ENCODE measurements at places on chromosomes 4 and X. TPM values are rescaled to one million over a fixed set of nuclear protein-coding genes. Genes with fewer than 3 reads are reported as not detected.

DNA sequence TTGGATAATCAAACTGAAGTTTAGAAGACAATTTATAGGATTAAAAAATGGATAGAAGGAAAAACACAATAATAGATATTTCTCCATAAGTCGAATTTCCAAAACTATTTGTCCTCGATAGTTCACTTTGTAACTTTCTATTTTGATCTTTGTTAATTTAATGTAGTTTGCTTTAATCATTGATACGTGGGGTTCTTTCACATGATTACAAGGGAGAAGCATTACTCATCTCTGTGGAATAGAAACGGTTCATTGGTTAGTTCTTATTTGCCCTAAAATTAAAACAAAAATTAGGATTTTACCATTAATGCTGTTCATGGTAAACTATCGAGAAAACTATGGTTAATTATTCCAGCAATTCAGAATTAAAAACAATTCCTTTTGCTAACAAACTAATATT, 2.1 kb downstream of the TET2 start:
- H3K27me3 ChIP-seq, result no peaks in the 10 kb centered on the region
- H3K4me3 ChIP-seq, result no peak overlapping the region
- H3K27ac ChIP-seq, result no peak overlapping the region
- H3K4me1 ChIP-seq, result peaks cover 33% of the 10 kb centered on the region

- no peak for DNase-seq
- H3K27me3 ChIP-seq, result no peaks in the 10 kb centered on the region
- no peak overlapping the region for H3K4me3 ChIP-seq
- H3K36me3 ChIP-seq, result no peaks in the 10 kb centered on the region
- H3K4me1 ChIP-seq, result no peaks in the 10 kb centered on the region
- H3K27ac ChIP-seq, result no peak overlapping the region
These were observed 63.2 kb upstream of the CT83 start for GRCh38 chrX:116526010-116526409.

DNA sequence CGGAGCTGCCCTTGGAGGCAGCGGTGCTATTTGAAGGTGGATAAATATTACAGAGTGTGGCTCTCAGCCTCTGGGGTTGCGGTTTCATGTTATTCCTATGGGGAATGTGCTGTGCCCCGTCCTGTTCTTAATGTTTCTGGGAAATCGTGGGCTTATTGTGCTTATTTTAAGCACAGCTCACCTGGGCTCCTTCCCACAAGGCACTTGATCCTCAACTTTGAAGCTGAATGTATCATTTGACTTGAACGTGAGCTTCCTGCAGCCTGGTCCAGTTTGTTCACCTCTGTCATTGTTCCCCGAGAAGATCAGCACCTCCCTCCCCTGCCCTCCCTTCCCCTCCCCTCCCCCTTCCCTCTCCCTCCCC, 3.9 kb downstream of the SORCS2 start:
- no peak overlapping the region for H3K27ac ChIP-seq
- H3K4me3 ChIP-seq, result no peak overlapping the region
- H3K27me3 ChIP-seq, result peaks cover 31% of the 10 kb centered on the region
- H3K4me1 ChIP-seq, result peaks cover 14% of the 10 kb centered on the region
- DNase-seq, result no peak

Gene SLC6A14
- total RNA-seq, result not detected

DNA sequence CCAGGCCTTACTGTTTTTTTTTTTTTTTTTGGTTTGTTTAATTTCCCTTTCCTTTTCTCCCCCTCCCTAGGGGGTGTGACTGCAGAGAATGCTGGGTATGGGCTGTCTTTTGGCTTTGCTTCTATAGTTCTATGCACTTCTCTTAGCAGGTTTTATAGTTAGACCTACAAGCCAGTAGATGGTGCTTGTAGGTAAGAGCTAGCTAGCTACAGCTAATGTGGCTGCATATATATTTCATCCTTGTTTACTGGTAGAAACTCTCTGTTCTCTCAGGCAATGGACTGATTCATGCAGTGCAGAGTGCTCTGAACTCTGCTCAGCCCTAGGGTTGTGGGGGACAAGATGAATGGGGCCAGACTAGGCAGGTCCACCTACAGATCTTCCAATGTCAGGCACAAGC, 246.4 kb downstream of the SH2D1A start:
- H3K4me1 ChIP-seq, result no peaks in the 10 kb centered on the region
- no peak for DNase-seq
- H3K27me3 ChIP-seq, result no peaks in the 10 kb centered on the region
- H3K4me3 ChIP-seq, result no peak overlapping the region

DNA sequence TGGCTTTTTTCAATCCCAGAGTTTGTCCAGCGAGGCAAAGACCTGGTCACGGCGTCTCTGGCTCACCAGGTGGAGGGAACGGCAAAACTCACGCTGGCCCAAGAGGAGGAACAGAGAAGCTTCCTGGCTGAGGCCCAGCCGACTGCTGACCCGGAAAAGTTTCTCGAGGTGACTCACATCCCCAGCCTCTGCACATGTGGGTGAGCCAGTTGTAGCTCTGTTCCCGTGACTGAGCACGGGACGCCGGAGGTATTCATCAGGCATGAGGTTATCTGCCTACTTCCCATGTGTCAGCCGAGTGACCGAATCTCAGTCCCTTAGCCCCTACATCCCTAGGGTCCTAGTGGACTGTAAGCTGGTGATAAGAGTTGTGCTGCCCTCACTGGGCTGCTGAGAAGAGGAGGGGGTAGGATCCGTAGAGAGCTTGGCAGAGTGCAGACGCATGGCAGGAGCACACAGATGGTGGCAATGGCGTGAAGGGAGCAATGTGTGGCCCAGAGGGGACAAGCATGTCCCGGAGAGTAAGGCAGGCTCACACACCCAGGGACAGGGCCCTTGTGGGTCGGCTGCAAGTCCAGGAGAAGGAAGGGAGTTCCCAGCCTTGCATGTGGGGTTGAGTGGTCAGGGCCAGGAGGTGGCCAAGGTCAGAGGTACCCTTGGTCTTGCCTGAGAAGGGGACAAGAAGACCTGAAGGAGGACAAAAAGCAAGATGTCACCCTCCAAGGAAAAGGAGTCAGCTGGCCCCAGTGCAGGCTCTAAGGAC, 42.9 kb downstream of the EVC start:
- H3K4me1 ChIP-seq, result no peaks in the 10 kb centered on the region
- no peaks in the 10 kb centered on the region for H3K36me3 ChIP-seq
- H3K4me3 ChIP-seq, result no peak overlapping the region
- H3K27me3 ChIP-seq, result no peaks in the 10 kb centered on the region
- no peak for DNase-seq

DNA sequence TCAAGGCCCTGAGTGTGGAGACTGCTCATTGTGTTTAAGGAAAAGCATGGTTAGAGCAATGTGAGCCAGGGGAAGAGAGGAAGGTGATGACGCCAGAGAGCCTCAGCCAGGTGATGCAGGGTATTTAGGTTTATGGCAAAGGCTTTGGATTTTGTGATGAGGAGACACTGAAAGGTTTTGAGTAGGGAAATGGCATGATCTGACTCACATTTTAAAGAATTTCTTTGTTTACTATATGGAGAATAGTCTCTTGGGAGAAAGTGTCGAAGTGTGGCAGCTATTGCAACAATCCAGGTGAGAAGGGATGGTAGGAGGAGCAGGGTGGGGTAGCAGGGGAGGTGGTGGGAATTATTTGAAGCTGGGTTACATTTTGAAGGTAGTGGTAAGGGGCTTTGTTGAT, 293.4 kb upstream of the IGFBP7 start:
- no peaks in the 10 kb centered on the region for H3K36me3 ChIP-seq
- H3K27ac ChIP-seq, result no peak overlapping the region
- DNase-seq, result no peak
- H3K4me3 ChIP-seq, result no peak overlapping the region
- peaks cover 4% of the 10 kb centered on the region for H3K27me3 ChIP-seq

Gene MAGEA4
- not detected for total RNA-seq

GRCh38 chr4:112852601-112853000, 196.9 kb upstream of the ANK2 start:
- no peaks in the 10 kb centered on the region for H3K36me3 ChIP-seq
- H3K4me3 ChIP-seq, result no peak overlapping the region
- peaks cover 17% of the 10 kb centered on the region for H3K4me1 ChIP-seq
- DNase-seq, result no peak

Gene MGAT4D
- not detected for total RNA-seq

Gene ERAS
- not detected for total RNA-seq

- no peaks in the 10 kb centered on the region for H3K36me3 ChIP-seq
- peaks cover 10% of the 10 kb centered on the region for H3K4me1 ChIP-seq
- H3K27ac ChIP-seq, result no peak overlapping the region
- no peak overlapping the region for H3K4me3 ChIP-seq
These were observed 4.9 kb downstream of the OPHN1 start for GRCh38 chrX:68428431-68428830.

DNA sequence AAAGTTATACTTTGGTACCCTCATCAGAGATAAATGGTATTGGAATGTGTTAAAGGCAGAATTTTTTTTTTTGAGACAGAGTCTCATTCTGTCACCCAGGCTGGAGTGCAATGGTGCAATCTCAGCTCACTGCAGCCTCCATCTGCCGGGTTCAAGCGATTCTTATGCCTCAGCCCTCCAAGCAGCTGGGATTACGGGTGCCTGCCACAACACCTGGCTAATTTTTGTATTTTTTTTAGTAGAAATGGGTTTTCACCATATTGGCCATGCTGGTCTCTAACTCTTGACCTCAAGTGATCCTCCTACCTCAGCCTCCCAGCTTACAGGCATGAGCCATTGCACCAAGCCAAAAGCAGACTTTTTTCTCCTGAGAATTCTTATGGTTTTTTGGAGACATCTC, 11.4 kb upstream of the RELL1 start:
- no peak for DNase-seq
- H3K27me3 ChIP-seq, result no peaks in the 10 kb centered on the region
- no peaks in the 10 kb centered on the region for H3K4me1 ChIP-seq
- H3K36me3 ChIP-seq, result no peaks in the 10 kb centered on the region
- H3K4me3 ChIP-seq, result no peak overlapping the region

DNA sequence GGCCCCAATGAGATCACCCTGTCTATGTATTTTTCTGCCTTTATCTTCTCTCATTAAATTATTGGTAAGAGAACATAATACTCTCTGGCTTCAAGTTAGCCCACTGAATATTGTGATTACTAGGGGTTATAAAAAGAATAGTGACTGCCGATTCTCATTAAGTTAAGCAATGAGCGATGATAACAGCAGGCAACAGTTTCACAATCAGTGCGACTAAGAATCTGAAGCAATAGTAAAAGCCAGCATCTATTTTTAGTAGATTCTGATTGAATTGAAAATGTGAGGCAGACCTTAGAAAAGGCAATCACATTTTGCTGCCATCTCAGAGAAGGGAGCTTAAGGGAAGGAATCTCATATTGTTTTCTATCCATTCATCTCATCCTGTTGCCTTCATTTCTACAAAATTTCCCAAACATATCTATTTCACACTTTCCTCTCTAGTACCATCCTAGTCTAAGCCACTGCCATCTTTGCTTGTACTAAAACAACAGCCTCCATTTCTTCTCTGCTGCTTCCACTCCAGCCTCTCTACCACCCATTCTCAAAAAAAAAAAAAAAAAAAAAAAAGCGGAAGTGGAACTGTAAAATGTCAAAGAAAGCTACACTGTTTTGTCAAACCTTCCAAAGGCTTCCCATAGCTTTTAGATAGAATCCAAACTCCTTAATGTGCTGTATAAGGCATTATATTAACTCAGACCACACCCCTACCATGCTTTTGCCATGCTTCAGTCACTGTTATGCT, 17.4 kb downstream of the GABRA4 start:
- no peak for DNase-seq
- H3K27ac ChIP-seq, result no peak overlapping the region
- no peaks in the 10 kb centered on the region for H3K27me3 ChIP-seq
- no peaks in the 10 kb centered on the region for H3K4me1 ChIP-seq
- H3K36me3 ChIP-seq, result no peaks in the 10 kb centered on the region

Gene FMR1NB
- not detected for total RNA-seq

DNA sequence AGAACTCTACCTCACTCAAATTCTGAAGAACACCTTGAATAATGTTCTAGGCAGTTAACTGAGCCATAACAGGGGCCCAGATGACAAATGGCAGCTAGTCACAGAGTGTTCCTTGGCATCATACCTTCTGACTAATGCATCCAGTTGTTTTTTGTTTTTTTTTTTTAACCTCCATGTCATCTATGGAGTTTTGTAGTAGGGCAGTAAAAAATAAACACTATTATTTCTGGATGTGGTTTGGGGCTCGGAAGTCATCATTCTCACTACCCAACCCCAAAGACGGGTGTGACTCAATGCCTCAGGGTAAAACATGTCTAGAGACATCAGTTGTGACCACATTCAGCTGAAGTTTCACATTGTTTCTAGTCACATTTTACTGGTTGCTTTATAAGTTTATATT, 31.2 kb upstream of the MCF2 start:
- H3K36me3 ChIP-seq, result no peaks in the 10 kb centered on the region
- H3K27me3 ChIP-seq, result peaks cover 11% of the 10 kb centered on the region
- no peak overlapping the region for H3K4me3 ChIP-seq
- H3K4me1 ChIP-seq, result no peaks in the 10 kb centered on the region
- DNase-seq, result no peak

Measured in heart right ventricle (tissue), 16 donors.